ENCODE measurements at places on chromosomes 2 and 18.

DNA sequence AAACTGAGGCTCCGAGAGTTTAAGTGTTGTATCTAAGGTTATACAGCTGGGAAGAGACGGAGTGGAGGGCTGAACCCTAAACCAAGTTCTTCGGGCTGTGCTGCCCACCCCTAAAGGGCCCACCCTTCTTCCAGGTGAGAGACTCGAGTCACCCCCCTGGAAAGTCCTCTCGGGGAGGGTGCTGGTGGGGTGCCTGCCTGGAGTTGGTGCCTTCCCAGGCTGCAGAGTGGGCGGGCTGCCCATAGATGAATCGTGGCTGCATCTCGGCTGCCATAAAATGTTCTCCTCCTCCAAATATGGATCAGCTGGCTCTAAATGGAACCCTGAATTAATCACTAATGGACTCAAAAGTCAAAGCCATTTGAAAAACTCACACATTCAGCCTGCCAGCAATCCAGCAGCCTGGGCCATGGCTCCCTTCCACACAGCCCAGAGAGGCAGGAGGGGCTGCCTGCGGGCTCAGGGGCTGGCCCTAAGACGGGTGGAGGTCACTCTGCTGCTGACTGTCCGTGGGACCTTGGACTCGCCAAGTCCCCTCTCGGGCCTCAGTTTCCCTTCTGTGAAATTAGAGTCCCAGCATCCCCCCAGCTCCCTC is 7.7 kb downstream of the CIB4 start:
- no peak for DNase-seq

- no peak for DNase-seq
Observed at GRCh38 chr2:98025481-98026037, 29.8 kb upstream of the TMEM131 start.

- DNase-seq, result no peak
Observed at GRCh38 chr2:99421469-99421868, 68.3 kb downstream of the REV1 start.

DNA sequence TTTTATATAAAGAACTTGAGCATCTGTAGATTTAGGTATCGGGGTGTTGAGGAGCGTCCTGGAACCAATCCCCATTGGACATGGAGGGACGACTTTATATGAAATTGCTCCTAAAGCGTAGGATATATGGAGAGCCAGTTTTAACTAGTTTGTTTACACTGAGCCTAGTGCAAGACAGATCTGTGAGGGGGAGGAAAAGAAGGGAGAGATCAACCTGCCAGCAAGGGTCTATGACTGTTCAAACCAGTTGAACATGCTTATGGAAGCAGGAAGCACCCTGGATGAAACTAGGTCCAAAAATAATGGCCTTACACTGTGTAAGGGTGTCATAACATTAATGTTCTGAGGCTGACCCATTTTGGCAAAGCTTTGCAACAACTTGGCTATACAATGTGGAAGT is 34.0 kb upstream of the SLC40A1 start:
- DNase-seq, result no peak

GRCh38 chr18:71443706-71444480 is 1100.2 kb downstream of the CBLN2 start:
- DNase-seq, result no peak

DNA sequence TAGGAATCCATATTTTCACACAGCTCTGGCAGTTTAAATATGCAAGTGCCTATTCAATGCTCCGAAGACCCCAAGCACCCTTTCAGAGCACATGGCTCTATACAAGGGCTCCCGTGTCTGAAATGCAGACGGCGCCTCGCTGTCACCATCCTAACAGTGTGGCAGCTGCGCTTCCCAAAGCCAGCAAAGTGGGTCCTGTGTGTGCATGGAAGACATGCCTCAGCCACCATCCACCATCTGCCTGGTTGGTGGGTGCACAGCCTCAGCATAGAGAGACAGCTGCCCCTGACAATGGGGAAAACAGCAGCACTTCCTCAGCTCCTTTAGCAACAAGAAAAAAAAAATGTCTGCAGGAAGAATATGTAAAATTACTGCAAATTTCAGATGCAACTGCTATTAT is 218.1 kb downstream of the SP3 start:
- no peak for DNase-seq

DNA sequence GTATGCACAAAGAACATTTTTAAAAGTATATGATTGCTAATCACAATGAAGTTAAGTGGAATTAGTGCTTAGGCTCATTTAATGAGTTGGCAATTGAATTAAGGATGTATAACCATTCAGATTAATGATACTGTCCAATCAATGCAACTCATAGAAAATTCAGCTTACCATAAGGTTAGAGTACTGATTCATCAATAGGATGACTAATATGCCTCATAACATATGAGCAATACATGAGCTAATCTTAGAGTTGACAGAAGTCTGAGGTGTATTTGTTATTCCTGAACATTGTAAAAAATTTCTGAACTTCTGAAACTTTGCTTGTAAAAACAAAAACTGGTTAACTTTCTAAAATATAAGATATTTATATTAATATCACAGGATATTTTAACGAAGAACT is 118.3 kb upstream of the NETO1 start:
- DNase-seq, result no peak

DNA sequence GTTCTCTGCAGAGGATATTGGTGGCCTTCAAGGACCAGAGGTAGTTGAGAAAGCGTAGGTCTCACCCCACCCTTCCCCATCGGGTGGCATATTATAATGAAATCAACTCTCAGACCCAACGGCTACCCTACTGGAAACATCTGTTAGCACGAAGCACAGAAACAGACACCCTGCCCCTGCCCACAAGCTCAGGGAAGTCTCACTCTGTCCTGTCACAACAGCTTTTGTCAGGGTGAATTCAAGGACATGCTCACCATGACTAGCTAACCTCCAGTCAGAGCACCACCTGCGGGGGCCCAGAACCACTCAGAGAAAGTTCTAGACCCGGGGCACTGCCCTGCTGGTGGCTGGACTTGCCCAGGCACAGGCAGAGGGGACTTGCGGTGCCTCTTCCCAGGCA is 3.5 kb upstream of the B3GNT7 start:
- no peak for DNase-seq

GRCh38 chr2:223731503-223731902 is 105.9 kb downstream of the AP1S3 start:
- DNase-seq, result no peak

- no peak for DNase-seq
Observed at GRCh38 chr2:7052404-7052803, 135.2 kb downstream of the RNF144A start.

GRCh38 chr18:56541340-56541739 is 97.1 kb downstream of the TXNL1 start:
- DNase-seq, result peak; percentile 46

GRCh38 chr18:62458868-62459716 is 63.7 kb upstream of the ZCCHC2 start:
- no peak for DNase-seq

DNA sequence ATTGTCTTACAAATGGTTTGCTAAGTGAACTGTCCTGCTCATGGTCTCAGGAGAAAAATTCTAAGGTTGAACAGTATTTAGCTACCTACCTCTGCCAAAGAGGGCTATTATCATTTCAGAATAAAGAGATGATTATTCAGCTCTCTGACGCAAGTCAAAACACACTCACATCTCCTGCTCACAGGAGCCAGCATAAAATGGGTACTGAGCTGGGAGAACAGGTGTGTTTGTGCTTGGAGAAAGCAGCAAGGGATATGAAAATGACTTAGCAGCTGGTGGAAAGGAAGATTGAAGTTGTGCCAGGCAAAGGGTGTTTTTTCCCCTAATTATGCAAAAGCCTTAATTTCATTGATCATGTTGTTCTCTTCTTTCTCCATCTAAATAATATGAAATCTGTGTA is 47.3 kb upstream of the TANK start:
- DNase-seq, result no peak
